ENCODE measurements at places on chromosomes 4 and X.

- no peak for DNase-seq
Observed at GRCh38 chr4:188423039-188423438, 283.8 kb downstream of the TRIML1 start.

GRCh38 chrX:32483534-32484136, 727.7 kb downstream of the DMD start:
- peak; percentile 1 for DNase-seq

GRCh38 chr4:8103421-8104390, 54.9 kb downstream of the ABLIM2 start:
- DNase-seq = no peak

- no peak for DNase-seq
Observed at GRCh38 chr4:121764303-121764701, 662 bp downstream of the SMIM43 start.

DNA sequence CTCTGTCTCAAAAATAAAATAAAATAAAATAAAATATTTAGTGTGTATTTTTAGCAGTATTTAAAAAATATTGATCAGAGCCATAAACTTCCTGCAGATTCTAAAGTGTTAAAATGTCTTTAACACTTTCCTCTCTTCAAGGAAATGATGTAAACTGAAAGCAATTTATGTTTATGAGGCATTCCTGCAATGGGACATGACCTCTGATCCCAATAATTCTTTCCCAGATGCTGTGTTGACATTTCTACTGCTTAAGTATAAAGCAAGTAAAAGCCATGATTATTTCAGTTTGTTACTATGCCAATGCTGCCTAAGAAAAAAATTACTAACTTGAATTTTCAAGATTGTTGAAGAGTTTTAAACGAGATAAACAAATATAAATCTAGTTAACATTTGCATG, 29.0 kb downstream of the COQ2 start:
- no peak for DNase-seq

GRCh38 chr4:104596189-104596588, 101.5 kb upstream of the CXXC4 start:
- peak; percentile 2 for DNase-seq

GRCh38 chrX:7059859-7060258, 87.7 kb upstream of the STS start:
- no peak for DNase-seq

Data from NB4 (cell line).